ENCODE measurements at places on chromosomes 13 and 19.
A peak's percentile ranks its signal among the peaks of the same experiment; 100 is the strongest.

DNA sequence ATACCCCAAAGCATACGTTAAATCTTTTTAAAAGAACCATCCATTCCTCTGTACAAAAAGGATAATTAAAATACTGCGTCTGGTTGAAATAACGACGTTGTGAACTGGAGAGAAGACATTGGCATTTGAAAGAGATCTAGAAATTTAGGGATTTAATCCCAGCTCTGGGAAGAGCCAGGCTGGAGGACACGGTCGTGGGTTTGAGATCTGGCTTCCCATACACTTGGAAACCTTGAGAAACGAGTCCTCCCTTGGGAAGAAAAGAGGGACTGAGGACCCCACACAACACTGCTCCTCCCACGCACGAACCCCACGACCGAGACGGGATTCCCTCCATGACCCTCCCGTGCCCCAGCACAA lies 625 bp downstream of the ZNF709 start:
- H3K4me3 ChIP-seq = peak overlapping the region; percentile 91
- H3K4me1 ChIP-seq = peaks cover 22% of the 10 kb centered on the region
- no peak for DNase-seq
- H3K36me3 ChIP-seq = peaks cover 2% of the 10 kb centered on the region
- H3K27ac ChIP-seq = peak overlapping the region; percentile 93

- no peak overlapping the region for H3K27ac ChIP-seq
- no peaks in the 10 kb centered on the region for H3K36me3 ChIP-seq
- H3K4me3 ChIP-seq = peak overlapping the region; percentile 1
- DNase-seq = no peak
- H3K4me1 ChIP-seq = peaks cover 21% of the 10 kb centered on the region
- peaks cover 5% of the 10 kb centered on the region for H3K27me3 ChIP-seq
Measured at GRCh38 chr13:44155422-44156293, 218.0 kb upstream of the SERP2 start.

- H3K27me3 ChIP-seq = peaks cover 15% of the 10 kb centered on the region
- H3K36me3 ChIP-seq = peaks cover 10% of the 10 kb centered on the region
- no peak for DNase-seq
- H3K4me3 ChIP-seq = no peak overlapping the region
- H3K27ac ChIP-seq = no peak overlapping the region
- peaks cover 16% of the 10 kb centered on the region for H3K4me1 ChIP-seq
Measured at GRCh38 chr19:512547-513365, 5.5 kb downstream of the TPGS1 start.

GRCh38 chr19:16420336-16420676 lies 51.5 kb downstream of the EPS15L1 start:
- no peak overlapping the region for H3K4me3 ChIP-seq
- DNase-seq = no peak
- H3K36me3 ChIP-seq = peaks cover 19% of the 10 kb centered on the region
- H3K27ac ChIP-seq = no peak overlapping the region
- H3K4me1 ChIP-seq = no peaks in the 10 kb centered on the region

DNA sequence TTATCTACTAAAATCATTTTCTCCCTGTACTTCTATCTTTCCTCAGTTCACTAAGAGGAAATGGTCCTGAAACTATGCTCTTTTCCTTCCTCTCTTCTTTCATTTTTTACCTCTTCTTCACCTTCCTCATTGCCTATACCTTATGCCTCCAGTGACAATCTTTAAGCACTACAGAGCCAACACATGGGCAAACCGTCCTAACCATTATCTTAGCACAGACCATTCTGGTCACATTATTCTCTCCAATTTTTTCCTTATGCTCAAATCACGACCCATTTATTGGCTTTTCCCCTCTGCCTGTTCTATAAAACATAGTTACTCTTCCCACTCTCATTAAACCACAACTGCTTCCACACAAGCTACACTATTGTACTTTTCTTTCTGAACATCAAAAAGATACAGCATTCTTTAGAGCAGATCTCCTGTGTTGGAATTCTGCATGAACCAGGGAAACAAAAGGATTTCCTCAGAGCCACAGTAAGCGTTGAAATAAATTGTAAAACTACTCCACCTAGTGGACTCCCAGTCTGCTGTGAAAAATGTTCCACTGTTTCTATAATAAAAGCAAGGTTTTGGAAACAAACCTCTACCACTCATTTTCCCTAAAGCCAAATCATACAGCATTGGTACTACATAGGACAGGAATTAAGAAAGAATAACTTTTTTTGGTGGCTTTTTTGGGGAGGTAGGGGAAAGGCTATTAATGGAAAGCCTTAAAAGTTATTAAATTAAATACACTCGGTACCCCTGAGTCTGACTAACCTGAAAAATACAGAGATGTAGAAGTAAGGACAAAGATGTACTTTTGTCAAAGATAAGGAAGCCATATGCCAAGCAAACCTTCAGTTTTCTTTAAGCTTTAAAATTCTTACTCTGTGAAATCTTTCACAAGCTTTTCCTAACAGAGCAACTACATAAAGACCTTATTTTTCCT lies 19.5 kb downstream of the NUFIP1 start:
- H3K27me3 ChIP-seq = no peaks in the 10 kb centered on the region
- peaks cover 11% of the 10 kb centered on the region for H3K36me3 ChIP-seq
- DNase-seq = no peak
- no peak overlapping the region for H3K27ac ChIP-seq
